ENCODE measurements at places on chromosomes 3 and 15.

GRCh38 chr15:50909010-50909317 is 481 bp downstream of the AP4E1 start:
- no peaks in the 10 kb centered on the region for H3K36me3 ChIP-seq
- no peak for DNase-seq
- peak overlapping the region; percentile 94 for H3K27ac ChIP-seq
- peak overlapping the region; percentile 82 for H3K4me3 ChIP-seq

DNA sequence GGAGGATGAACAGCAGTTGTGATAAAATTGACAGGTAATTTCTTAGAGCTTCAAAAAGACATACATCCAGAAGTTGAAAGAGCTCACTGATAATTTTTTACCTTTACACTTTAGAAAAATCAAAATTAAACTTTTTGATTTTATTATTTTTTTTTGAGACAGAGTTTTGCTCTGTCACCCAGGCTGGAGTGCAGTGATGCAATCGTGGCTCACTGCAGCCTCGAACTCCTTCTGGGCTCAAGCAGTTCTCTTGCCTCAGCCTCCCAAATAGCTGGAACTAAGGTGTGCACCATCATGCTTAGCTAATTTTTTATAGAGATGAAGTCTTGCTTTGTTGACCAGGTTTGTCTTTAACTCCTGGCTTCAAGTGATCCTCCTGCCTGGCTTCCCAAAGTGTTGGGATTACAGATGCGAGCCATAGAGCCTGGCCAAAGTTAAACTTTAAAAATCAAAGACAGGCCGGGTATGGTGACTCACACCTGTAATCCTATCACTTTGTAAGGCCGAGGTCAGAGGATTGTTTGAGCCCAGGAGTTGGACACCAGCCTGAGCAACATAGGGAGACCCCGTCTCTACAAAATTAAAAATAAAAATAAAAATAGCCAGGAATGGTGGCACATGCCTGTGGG is 21.7 kb downstream of the PLA2G4F start:
- no peak overlapping the region for H3K4me3 ChIP-seq
- H3K4me1 ChIP-seq = no peaks in the 10 kb centered on the region
- H3K36me3 ChIP-seq = no peaks in the 10 kb centered on the region
- H3K27ac ChIP-seq = no peak overlapping the region

GRCh38 chr15:34370643-34371042 is 3.6 kb upstream of the LPCAT4 start:
- H3K4me3 ChIP-seq = no peak overlapping the region
- no peaks in the 10 kb centered on the region for H3K36me3 ChIP-seq
- H3K4me1 ChIP-seq = peaks cover 11% of the 10 kb centered on the region

- H3K36me3 ChIP-seq = no peaks in the 10 kb centered on the region
- H3K27me3 ChIP-seq = peaks cover 3% of the 10 kb centered on the region
- DNase-seq = no peak
- no peak overlapping the region for H3K27ac ChIP-seq
- no peak overlapping the region for H3K4me3 ChIP-seq
- H3K4me1 ChIP-seq = peaks cover 4% of the 10 kb centered on the region
These were observed 316.7 kb upstream of the IGF1R start for GRCh38 chr15:98331676-98332075.

DNA sequence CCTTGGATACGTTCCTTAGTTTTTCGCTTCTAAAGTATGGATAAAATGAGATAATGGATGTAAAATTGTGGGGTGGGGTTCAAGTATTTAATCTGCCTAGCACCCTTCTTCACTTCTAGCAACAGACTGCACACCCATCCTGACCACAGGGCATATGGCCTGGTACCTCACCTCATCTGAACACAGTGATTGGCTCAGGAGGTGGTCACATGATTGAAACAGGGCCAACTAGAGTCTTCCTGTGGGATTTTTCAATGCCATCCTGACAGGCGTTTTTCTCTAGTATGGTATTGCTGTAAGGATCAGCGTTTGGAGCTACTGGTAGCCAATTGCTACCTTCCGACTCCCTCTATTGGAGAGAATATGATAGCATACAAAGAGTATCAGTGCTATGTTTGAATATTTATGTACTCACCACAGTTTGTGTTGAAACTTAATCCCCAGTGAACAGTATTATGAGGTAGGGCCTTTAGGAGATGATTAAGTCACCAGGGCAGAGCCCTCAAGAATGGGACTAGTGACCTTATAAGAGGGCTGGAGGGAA is 172.2 kb downstream of the PPM1L start:
- no peak overlapping the region for H3K4me3 ChIP-seq
- no peaks in the 10 kb centered on the region for H3K27me3 ChIP-seq
- no peak for DNase-seq

- no peaks in the 10 kb centered on the region for H3K27me3 ChIP-seq
- DNase-seq = no peak
- H3K27ac ChIP-seq = no peak overlapping the region
- no peak overlapping the region for H3K4me3 ChIP-seq
- peaks cover 22% of the 10 kb centered on the region for H3K4me1 ChIP-seq
These were observed 12.8 kb downstream of the WDR48 start for GRCh38 chr3:39064646-39065045.

- DNase-seq = no peak
- peaks cover 9% of the 10 kb centered on the region for H3K36me3 ChIP-seq
- peaks cover 41% of the 10 kb centered on the region for H3K4me1 ChIP-seq
- peak overlapping the region; percentile 83 for H3K27ac ChIP-seq
These were observed 26.2 kb upstream of the SPTBN5 start for GRCh38 chr15:41919954-41920538.

- H3K4me1 ChIP-seq = no peaks in the 10 kb centered on the region
- no peak overlapping the region for H3K4me3 ChIP-seq
- peaks cover 5% of the 10 kb centered on the region for H3K27me3 ChIP-seq
- DNase-seq = no peak
- H3K36me3 ChIP-seq = no peaks in the 10 kb centered on the region
These were observed 35.2 kb downstream of the FBXO45 start for GRCh38 chr3:196603683-196604082.

All from progenitor cell of endocrine pancreas (in vitro differentiated cells).